ENCODE measurements at places on chromosomes 3 and 15.
A peak's percentile ranks its signal among the peaks of the same experiment; 100 is the strongest.

- no peak for DNase-seq
These were observed 753.1 kb upstream of the CCDC54 start for GRCh38 chr3:106624154-106624553.

DNA sequence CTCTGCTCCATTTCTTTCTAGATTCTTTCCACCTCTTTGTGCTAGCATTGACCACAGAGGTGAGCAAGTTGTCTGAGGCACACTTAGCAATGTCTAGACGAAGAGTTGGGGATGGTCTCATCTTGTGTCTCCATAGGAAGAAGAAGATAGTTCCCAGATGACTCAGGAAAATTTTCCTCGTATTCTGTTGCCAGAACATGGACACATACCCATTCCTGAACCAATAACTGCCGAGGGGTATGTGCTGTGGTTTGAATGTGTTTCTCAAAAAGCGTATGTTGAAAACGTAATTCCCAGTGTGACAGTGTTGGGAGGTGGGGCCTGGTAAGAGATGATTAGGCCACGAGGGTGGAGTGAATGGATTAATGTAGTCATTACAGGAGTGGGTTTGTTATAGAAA lies 107.5 kb upstream of the GALNT15 start:
- DNase-seq, result no peak

DNA sequence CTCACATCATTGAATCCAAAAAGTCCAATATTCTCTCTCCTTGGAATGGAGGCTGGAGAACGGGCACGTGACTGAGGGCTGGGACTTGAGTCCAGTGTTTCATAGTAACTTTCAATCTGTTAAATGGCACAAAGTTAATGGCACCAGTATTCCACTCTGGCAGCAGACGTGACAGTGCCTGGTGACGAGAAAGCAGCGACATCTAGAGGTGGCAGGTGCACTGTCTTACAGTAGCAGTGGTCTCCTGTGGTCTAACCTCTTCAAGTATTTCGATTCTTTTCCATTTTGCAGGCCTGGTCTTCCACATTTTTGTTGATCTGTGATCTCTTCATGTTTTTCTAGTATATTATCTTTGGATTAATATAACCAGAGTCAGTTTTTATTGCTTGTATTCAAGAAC lies 107.1 kb downstream of the OXSM start:
- DNase-seq, result peak; percentile 14

- DNase-seq, result no peak
These were observed 41.5 kb downstream of the MUC4 start for GRCh38 chr3:195770081-195770840.

DNA sequence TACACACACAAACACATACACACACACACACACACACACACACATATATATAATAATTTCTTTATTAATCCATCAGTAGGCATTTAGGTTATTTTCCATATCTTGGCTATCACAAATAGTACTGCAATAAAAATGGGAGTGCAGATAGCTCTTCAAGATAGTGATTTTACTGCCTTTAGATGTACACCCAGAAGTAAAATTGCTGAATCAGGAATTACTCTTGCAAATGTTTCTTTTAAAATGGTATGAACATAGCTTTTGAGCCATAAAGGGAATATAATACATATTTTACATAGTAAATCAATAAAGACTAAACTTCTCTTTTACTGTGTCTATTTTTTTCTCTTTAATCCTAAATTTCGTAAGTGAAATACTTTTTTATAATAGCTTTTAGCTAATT lies 1251.1 kb downstream of the ZPLD1 start:
- no peak for DNase-seq

GRCh38 chr15:31272558-31273257 lies 53.9 kb upstream of the KLF13 start:
- DNase-seq, result no peak

GRCh38 chr3:149542375-149543312 lies 68.1 kb downstream of the TM4SF4 start:
- DNase-seq, result no peak

DNA sequence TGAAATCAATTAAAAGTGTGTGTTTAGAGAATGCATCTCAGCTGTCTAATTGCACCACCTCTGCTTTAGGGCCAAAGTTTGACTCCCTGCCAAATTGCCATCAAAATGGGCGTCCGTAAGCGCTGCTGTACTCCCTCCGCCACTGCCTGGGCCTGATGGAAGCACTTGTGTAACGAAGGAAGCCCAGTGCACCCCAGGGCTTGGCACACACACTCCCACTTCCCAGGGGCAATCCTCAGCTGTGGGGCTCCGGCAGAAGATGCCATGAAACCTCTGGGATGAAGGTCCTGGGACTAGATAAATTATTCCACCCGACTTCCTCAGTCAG lies 137.8 kb downstream of the RORA start:
- DNase-seq, result no peak

GRCh38 chr15:100686725-100687473 lies 84.5 kb downstream of the ASB7 start:
- DNase-seq, result no peak
